ENCODE measurements at places on chromosomes 5 and 9. TPM values are rescaled to one million over a fixed set of nuclear protein-coding genes. Genes with fewer than 3 reads are reported as not detected.

DNA sequence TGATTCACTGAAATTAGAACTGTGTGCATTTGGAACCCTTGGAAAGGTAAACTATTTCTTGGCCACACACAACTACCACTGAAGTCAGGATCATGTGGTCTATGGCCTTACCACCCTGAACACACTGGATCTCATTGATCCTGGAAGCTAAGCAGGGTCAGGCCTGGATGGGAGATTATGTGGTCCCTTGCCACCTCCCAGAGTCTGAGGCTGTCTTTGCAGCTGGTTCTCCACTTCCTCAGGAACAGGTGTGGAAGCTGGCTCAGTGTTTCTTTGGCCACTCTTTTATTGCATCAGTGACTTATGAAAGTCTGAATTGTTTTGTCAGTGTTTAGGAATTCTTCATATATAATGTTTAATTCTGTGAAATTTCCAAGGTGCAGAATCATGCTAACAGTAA lies 89.2 kb downstream of the TEK start:
- DNase-seq, result no peak

RAI14 gene
- polyA plus RNA-seq, result 59.5 TPM

GRCh38 chr9:92642564-92642963 lies 27.4 kb downstream of the IPPK start:
- no peak for DNase-seq

- DNase-seq, result no peak
Measured at GRCh38 chr5:14809369-14810155, 62.0 kb downstream of the ANKH start.

GRCh38 chr9:113516840-113517577 lies 53.5 kb downstream of the RGS3 start:
- no peak for DNase-seq

GRCh38 chr9:14294659-14295058 lies 19.3 kb downstream of the NFIB start:
- no peak for DNase-seq

DNA sequence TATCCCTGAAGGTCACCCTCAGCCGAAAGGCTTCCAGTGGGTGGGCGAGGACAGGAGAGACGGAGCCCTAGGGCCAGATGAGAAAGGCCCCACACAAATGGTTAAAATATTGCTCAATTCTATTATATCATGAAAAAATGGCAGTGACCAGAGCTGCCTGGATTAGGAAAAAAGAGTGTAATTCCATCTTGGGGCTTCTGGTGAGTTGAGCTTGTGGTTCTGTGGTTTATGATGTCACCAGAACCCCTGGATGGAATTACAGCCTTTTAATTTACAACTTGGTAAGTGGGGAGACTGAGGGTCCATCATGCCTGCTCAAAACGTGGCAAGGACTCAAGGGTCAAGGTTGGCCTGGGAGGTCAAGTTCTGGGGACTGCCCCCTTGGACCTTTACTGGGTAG lies 55.5 kb upstream of the STC2 start:
- no peak for DNase-seq

IFT74 gene
- polyA plus RNA-seq, result 6.3 TPM

All from SK-N-SH (cell line).